ENCODE measurements at places on chromosomes 6 and 20.
A peak's percentile ranks its signal among the peaks of the same experiment; 100 is the strongest.

GRCh38 chr6:89501222-89501621 lies 68.3 kb downstream of the ANKRD6 start:
- no peak for DNase-seq

- no peak for DNase-seq
Observed at GRCh38 chr6:74269600-74269858, 573.5 kb downstream of the CD109 start.

GRCh38 chr6:46189726-46190125 lies 18.9 kb upstream of the ENPP5 start:
- DNase-seq = no peak

DNA sequence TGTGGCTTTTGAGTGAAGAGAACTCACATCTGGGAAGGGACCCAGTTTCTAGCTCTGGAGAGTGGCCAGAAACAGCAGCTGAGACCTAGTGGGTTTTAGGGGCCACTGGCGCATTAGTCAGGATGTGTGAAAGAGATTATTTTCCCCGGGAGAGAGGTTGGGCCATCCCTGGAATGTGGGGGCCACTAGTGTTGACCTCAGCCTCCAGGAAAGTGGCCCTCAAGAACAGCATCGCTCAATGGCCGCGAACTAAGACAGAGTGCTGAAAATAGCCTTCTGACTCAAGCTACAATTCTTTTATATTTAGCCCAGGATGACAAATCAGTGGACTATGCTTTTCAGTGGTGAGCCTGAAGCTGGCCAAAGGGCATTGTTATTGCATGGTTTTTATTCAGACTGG lies 210.4 kb upstream of the RNF24 start:
- peak; percentile 82 for DNase-seq

DNA sequence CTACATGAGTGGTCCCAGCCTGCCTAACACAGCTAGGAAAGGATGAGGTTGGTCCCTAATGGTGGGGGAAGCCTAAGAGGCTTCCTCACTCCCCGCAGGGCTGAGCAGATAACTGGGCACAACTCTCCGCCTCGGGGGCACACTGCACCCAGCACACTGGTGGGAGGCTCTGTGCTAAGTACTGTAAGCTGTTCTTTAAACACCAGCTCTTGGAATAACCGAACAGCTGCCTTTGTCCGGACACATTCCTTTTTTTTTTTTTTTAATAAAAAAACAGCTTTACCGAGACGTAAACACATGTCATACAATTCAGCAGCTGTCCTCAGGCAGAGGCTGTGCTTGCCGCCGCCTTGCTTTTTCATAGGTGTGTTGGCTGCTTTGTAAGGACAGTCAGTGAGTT lies 6.9 kb downstream of the PSMG4 start:
- DNase-seq = no peak

- no peak for DNase-seq
Observed at GRCh38 chr6:56851074-56851473, 103.8 kb upstream of the BEND6 start.

- DNase-seq = peak; percentile 58
Observed at GRCh38 chr20:2386516-2387179, 5.9 kb downstream of the TGM6 start.

DNA sequence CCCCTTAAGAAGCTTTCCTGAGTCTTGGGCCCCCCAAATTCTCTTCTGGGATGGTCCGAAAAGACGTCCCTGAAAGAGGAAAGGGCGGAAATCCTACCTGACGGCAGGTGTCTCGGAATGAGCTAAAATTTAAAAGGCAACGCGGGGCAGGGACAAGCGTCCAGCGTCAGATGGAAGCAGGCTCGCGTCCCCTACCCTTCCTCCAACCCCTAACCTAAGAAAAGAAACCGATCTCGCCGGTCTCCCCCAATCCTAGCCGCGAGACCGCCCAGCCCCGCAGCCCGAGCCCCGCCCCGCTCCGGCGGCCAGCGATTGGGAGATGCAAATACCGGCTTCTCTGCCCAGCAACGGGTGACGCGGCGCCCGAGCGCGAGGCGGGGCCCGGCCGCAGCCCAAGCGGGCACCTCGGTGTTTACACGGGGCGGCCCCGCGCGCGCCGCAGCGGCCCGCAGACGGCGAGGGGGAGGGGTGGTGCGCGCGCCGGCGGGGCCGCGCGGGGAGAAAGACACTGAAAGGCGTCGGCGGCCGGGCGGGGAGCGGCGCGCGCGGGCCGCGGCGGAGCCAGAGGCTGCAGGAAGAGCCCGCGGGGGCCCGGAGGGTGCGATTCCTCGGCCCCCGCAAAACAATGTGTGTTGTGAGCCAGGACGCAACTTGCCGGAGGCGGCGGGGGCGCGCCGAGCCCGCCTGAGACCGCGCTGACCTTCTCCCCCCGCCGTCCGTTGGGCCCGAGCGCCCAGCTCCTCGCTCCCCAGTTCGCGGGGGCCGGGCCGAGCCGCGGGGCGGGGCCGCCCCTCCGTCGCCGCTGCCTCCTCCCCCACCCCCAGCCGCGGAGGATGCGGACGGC lies at the start of gene SOX12:
SOX12 (plus strand) TSS at position 508 of the 844 bp plus-strand sequence. CDS start 373 bp downstream, outside the sequence.
- peak; percentile 92 for DNase-seq

DNA sequence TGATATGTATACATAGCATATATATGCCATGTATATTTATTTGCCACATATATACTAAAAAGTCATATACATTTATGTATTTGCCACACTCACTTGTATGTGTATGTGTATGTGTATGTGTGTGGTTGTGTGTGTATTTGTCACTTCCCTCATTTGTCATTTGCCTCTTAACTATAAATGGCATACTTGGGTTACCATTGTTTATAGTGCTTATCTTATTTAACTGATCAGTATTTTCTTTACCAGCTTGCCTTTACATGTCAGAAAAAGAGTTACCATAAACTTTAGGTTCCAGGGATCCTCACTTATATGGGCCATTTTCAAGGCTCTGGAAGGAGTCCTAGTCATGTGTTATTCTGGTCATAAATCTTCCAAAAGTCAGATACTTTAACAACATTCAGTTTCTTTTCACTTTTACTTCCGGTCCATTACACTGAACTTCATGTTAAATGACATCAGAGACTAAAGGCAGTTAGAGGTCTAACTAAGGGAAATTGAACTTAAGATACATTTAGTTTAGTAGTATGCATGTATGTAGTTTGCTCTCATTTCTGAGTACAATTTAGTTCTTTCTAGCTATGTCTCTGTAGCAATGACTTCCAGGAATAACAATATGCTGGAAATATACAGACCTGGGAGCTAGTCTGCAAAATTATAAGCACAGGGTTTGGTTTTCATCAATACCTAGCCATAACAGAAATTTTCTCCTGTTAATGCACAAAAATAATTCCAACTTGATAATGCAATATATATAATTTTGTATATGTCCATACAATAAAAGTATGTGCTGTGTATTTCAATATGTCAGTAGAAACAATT lies 33.7 kb upstream of the HIVEP1 start:
- no peak for DNase-seq

- DNase-seq = peak; percentile 73
Observed at GRCh38 chr20:57346477-57346876, 4.6 kb upstream of the RAE1 start.

- DNase-seq = no peak
Observed at GRCh38 chr6:35048631-35049083, 92.5 kb downstream of the TCP11 start.

- DNase-seq = no peak
Observed at GRCh38 chr6:23656255-23657194, 469.5 kb upstream of the NRSN1 start.

DNA sequence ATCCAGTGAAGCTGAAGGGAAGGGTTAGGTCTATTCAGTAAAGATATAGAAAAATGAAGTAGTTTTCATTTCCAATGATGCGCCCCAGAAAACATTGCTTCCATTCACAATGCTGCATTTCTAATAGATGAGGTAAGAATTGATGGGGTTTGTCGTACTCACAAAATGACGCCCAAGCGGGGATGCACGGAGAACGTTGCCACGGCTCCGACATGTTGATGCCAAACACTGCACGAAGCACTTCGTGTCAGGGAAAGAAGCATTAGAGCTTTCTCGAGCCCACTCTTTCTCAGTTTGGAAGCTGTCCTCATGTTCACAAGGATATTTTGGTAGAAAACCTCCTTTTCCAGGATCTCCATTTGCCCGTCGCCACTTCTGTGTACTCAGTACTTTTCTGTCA lies 21.6 kb upstream of the MAFB start:
- no peak for DNase-seq

DNA sequence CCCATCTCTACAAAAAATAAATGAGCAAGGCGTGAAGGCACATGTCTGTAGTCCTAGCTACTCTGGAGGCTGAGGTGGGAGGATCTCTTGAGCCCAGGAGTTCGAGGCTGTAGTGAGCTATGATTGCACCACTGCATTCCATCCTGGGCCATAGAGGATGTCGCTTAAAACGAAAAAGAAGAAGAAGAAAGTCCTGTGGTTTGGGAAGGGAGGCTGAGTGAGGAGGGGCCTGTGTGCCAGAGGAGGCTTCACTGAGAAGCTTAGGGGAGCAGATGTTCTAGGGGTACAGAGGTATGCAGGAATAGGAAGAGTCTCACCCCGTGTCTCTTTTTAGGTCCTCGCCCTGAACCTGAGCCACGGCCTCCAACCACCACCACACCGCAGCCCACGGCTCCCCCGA lies 4.2 kb downstream of the MMP9 start:
- no peak for DNase-seq

- no peak for DNase-seq
Observed at GRCh38 chr6:166024252-166024651, 143.4 kb downstream of the TBXT start.

- no peak for DNase-seq
Observed at GRCh38 chr6:34917626-34918285, 28.7 kb downstream of the ANKS1A start.

DNA sequence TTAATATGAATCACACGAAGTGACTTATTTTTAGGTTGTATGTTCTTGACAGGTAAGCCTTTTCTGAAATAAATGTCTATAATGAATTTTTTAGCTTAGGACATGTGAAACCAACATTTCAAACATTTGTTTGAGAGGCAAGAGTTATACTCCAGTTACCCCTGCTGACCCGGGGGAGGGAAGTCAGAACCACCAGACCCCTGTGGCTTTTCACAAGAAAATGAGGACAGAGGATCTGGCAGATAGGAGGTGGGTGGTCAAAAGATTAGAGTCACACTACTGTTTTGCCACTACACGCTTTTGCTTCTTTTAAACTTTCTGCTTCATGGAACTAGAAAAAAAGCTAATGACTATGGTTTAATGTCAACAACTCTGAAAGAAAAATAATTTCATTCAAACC lies 27.5 kb upstream of the ADGRF4 start:
- DNase-seq = no peak

- DNase-seq = no peak
Observed at GRCh38 chr6:2674857-2675256, 75.9 kb downstream of the MYLK4 start.

- DNase-seq = no peak
Observed at GRCh38 chr6:158408552-158409130, 96.4 kb downstream of the TULP4 start.

- no peak for DNase-seq
Observed at GRCh38 chr6:44712353-44713111, 325.0 kb downstream of the CDC5L start.

GRCh38 chr20:48378976-48379675 lies 448.7 kb downstream of the PREX1 start:
- DNase-seq = no peak

DNA sequence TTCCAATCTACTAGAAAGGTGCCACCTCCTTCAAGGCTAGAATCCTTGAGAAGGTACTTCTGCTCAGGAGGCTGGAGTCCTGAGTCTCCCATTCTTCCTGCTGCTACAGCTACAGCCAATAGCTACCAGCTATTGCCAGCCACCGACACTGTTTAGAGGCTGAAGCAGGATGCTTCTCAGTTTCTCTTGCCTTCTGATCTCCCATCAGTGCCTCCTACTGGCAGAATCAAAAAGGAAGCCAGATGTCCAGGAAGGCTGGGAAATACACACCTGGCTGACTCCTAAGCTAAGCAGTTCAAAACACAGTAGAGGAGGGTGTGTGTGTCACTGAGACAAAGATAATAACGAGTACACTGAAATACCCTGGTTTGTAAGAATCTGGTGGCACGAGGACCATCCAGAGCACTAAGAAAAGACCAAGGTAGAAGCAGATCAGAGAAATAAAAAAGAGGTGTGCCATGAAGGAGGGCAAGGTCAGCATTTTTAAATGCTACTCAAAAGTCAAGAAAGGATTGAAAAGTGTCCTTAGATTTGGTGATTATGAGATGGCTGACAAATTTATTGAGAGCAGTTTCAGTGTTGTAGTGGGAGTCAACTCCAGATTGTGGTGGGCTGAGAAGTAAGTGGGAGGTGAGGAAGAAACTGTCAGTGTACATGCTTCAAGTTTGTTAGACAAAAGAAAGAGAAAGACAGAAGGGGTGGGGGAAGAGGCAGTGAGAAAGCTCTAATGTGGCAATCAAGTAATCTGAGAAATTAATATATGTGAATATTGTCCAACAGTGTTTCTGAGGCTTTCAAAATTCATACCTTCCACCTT lies 2.3 kb upstream of the HLA-DMA start:
- DNase-seq = no peak

DNA sequence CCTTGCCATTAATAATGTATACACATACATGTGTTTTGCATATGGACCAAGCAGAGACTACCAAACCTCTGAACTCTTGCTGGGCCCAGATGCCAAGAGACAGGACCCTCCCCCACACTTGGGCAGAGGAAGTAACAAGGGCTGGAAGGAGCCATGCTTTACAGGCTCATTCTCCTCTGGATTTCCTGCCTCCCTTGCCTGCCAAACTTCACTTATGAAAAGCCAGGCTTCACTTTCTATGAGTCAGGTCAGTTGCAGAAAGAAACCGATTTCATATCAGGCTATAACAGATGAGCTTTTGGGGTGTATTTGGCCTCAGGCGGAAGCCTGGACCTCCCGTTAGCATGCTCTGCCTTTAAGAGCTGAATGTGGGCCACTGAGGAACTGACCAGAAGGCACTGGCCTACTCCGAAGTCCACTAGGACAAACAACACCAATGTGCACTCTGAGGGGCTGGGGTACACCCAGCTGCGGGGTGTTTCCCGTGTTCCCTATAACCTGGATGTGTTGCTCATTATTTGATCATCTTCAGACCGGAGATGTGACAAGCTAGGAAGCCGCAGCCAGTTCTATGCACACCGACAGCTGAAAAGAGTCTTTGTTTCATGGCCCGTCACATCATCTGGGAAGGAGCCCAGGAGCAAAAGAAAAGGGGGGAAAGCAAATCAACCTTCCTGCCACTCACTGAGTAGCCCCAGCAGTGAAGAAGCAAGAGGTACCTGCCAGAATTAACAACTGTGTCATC lies 28.5 kb downstream of the HAO1 start:
- no peak for DNase-seq

DNA sequence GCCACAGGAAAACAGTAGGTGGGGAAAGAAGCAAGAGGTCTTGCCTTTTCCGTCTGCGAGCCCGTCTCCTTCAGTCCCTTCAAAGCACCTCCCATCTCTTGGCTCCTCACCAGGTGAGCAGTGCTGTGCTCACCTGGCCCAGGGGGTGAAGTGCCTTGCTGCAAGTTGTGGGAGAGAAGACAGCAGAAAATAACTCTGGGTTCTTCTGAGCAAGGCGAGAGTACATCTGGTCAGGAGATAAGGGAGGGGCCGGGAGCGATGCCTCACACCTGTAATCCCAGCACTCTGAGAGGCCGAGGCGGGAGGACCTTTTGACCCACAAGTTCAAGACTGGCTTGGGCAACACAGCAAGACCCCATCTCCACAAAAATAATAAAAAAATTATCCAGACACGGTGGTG lies 35.6 kb upstream of the TGM3 start:
- no peak for DNase-seq
